ENCODE measurements at places on chromosomes 7 and 10.

DNA sequence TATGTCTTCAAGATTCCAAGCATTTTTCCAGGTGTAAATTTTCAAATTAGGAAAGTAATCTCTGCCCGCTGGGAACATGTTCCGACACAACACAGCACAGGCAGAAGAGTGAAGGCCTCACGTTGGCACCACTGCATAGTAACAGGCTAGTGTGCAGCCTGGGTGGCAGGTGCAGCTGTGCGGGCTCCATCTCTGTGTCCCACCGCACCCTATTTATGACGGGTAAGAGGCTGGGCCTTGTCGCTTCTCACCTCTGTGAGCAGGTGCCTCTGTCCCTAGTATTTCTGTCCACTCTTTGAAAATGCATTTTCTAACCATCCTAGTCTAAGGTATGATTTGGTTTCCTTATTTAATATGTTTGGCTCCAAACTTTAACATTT, 24.1 kb downstream of the VIPR2 start:
- no peak for DNase-seq

- no peak for DNase-seq
Observed at GRCh38 chr7:99460651-99461050, 5.3 kb downstream of the ATP5MF start.

DNA sequence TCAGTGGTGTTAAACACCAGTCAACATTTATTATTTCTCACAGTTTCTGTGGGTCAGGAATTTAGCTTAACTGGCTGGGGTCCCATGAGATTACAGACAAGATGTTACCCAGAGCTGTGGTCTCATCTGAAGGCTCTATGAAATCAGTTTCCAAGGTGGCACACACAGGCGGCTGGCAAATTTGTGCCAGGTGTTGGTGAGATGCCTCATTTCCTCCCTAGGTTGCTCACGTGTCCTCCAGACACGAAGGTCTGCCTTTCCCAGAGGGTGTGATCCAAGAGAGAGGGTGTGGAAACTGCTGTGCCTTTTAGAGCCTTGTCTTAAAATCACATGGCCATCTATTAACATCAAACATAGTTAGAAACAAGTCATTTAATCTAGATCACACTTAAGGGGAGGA, 209.0 kb downstream of the JCAD start:
- DNase-seq: no peak

DNA sequence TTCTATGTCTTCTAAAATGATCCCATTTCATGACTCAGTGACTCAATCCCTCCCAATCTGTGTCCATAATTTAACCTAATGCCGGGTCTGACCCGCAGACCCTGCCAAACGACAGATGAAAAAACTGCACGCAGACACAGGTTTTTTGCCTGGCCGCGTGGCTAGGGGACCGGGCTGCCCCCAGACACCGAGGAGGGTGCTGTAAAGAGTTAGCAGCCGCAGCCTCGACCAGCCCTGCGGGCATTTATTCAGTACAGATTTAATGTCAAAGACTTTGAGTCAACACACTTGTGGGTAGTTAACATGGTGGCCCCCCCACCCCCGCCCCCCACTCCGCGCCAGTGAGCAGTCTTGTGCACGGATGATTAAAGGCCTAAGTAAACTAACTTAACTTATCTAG, 1324.7 kb downstream of the GATA3 start:
- no peak for DNase-seq

DNA sequence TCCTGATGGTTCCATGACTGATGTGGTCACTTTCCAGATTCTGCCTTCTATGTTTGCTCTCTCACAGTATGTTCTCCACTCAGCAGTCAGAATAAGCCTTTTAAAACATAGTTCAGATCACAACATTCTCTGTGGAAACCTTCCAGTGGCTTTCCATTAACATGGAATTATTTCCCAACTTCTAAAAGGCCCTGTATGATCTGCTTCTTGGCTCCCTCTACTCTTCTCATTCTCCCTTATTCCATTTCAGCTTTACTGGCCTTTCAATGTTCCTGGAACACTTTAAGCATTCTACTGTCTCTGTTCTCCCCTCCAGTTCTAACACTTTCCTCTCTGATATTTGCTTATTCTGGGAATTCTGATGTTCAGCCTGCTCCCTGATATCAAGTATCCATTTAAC, 325.6 kb downstream of the THSD7A start:
- DNase-seq: no peak

GRCh38 chr7:132446666-132447278, 129.5 kb downstream of the PLXNA4 start:
- no peak for DNase-seq

GRCh38 chr10:132551093-132551807, 13.7 kb downstream of the INPP5A start:
- no peak for DNase-seq

DNA sequence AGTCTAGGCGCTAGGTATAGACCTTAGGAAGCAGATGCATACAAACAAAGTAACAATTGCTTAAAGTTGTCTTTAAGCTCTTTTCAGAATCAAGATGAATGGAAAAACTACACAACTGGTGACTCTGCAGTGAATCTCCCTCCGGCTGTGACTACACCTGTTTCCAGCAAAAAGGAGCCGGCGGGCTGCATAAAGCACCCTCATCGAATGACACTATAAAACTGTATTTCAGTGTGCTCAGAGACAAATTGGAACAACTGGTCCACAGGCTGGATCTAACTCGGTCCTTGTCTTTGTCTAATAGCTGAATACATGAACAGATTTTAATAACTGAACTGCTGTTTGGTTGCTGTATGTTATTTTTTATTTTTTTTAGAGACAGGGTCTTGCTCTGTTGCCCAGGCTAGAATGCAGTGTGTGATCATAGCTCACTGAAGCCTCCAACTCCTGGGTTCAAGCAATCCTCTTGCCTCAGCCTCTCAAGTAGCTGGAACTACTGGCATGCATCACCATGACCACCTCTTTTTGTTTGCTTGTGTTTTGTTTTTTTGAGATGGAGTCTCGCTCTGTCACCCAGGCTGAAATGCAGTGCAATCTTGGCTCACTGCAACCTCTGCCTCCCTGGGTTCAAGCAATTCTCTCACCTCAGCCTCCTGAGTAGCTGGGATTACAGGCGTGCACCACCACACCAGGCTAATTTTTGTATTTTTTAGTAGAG, 64.2 kb upstream of the SVIL start:
- DNase-seq: no peak

DNA sequence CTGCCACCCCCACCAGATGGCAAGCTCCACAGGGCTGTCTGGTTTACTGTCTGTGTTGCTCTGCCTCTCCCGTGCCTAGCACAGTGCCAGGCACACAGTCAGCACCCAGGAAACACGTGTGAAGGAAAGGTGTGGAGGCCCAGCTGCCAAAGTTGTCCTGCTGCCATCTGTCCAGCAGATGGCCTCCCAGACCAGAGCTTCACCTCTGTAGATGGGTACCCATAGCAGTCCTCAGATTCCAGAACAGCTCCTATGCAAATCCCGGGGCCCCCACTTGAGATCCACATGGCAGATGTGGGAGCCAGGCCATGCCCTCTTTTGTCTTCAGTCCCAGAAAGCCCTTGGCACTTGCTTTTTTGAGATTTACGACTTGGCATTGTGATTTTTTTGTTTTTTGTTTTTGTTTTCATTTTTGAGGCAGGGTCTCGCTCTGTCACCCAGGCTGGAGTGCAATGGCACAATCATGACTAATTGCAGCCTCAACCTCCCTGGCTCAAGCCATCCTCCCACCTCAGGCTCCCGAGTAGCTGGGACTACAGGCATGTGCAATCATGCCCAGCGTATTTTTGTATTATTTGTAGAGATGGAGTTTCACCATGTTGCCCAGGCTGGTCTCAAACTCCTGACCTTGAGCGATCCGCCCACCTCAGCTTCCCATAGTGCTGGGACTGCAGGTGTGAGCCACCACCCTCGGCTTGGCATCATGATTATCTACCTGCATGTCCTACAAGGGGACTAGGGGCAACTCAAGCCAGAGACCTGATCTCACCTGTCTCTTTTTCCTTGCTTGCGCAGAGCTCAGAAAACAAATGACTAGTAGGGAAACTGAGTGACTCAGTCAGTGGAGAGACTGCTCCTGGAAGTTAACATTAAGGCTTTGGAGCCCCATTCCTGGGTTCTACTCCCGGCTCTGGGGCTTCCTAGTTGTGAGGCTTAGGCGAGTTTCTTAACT, 16.9 kb upstream of the PALD1 start:
- peak; percentile 39 for DNase-seq

DNA sequence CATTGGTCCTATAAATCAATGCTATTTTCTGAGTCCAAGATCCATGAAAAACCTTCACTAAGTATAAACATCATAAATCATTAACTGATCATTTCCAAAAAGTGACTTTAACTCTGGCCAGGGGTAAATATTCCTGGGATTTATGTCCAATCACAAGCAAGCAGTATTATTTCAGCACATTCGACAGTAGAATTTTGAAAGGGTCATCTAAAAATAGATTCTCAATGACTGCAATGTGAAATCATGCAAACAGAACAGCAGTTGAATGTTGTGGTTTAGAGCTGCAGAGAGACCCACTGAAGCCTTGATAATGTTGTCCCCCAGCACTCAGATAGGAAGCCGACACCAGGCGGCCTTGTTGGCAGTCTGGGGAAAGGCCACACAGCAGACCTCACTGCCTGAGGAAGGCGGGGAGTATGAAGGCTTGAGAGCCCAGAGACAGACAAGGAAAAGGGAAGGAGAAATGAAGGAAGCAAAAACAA, 38.1 kb downstream of the FAM107B start:
- no peak for DNase-seq

DNA sequence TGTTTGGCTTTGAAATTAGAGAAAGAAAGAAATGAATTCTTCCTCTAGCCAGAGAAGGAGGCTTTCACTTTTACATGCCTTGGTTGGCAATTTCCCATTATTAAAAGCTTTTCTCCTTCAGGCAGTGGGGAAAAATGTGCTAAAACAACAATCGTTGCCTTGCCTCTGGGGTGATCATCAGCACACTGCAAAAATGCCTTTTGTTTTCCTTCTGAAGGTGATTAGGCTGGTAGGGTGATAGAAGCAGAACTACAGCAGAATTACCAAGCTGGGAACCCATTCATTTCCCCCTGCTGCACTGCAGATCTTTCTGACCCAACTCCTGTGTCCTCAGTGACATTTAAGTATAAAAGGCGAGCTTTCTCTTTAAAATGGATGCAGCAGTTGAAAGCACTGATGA, 22.2 kb downstream of the ANK3 start:
- DNase-seq: no peak

DNA sequence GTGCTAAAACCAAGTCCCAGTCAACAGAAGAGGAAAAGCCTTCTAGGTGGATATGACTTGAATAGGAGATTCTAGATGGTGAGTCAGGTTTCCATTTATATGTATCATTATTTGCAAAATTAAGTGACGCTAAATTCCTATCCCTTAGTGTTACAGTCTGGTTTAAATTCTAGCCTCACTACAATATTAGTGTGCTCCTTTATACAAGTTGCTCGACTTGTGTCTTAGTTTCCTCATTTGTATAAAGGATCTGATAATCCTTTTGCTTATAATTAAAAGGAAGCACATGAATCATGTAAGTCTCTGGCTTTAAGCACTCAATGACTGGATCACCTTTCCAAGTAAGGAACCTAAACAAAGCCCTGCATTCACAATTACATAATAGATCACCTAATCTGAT, 105.7 kb downstream of the SVOPL start:
- no peak for DNase-seq

- DNase-seq: no peak
Observed at GRCh38 chr10:23173214-23174073, 18.7 kb upstream of the PTF1A start.

DNA sequence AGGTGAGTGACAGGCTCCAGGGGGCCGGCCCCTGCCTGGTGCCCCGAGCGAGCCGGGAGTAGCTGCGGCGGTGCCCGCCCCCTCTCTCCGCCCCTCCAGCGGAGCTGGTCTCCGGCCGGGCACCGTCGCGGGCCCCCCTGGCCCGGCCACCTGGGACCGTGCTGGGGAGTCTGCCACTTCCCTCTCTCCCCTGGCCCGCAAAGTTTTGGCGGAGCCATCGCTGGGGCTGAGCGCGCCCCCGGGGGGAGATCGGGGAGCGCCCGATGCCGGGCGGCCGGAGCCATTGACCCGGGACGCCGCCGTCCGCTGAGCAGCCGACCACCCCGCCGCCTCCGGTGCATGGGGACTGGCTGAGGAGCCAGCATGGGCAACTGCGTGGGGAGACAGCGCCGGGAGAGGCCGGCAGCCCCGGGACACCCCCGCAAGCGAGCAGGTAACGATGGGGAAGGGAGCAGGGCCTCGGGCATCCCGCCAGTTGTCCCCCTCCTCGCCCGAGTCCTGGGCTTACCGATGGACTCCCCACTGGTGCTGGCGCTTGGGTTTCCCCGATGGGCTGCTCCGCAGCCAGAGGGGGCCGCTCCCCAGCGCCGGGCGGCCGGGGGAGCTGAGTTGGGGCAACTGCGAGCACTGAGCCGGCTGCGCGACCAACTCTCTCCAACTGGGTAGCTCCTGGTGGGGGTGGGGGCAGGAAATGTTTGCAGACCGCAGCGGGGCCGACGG, at the start of gene UBTD1:
TSS of gene UBTD1 (plus strand) at position 84 of the 720 bp plus-strand sequence. CDS start at position 364, 280 bp downstream.
- no peak for DNase-seq

- DNase-seq: no peak
Observed at GRCh38 chr7:4209126-4209525, 473.0 kb upstream of the FOXK1 start.

DNA sequence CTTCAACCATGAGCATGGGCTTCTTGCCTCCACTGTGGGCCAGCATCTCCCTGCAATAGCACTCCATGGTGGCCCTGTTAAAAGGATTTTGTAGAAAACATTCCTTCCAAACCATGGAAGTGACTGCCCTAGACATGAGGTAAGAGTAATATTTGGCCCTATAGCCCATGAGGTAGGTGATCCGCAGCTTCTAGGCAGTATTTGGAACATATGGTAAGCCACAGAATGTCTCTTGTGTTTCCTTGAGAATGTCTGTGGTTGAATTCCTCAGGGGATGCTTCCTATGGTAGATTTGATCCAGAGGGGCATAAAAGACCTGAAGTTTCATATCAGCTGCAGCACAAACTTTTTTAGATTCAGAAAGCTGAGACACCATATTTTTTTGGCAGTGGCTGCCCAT, 54.9 kb downstream of the TMEM168 start:
- no peak for DNase-seq

- peak; percentile 85 for DNase-seq
Observed at GRCh38 chr10:31018962-31019361, 12.7 kb downstream of the ZNF438 start.

- DNase-seq: peak; percentile 51
Observed at GRCh38 chr7:22728401-22729029, 1.5 kb downstream of the IL6 start.

DNA sequence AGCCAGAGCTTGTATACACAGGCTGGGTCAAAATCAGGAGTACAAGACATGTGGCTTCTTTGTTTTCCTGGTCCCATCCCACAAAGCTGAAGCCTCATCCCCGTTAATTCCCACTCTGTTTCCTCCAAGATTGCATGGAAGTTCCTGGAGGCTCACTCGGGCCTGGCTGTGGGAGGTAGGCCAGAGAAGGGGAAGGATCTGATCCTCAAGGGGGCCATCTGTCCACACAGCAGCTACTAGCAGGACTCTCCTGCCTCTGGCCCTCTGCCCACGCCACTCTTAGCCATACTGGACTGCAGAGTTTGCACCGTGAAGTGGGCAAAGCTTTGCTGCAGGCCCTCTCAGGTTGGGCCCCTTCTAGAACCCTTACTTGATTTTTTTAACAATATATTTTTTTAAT, 160.6 kb downstream of the FGFR2 start:
- no peak for DNase-seq
